ENCODE measurements at places on chromosomes 1 and 21.

DNA sequence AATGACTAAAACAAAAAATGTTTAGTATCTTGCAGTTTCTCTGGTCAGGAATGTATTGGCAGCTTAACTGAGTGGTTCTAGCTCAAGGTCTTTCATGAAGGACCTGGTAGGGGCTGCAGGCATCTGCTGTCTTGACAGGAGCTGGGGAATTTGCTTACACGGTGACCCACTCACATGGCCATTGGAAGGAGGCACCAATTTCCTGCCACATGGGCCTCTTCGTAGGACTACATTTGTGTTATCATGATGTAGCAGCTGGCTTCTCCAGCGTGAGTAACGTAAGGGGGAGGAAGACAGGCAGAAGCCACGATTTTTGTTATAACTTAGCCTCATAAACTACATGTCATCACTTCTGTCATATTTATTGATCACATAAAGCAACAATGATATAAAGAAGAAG, 376.3 kb downstream of the AMY1C start:
- no peak for DNase-seq

- DNase-seq: no peak
Observed at GRCh38 chr1:108357802-108358201, 92.3 kb upstream of the NBPF6 start.

GRCh38 chr1:185213091-185213490, 56.1 kb downstream of the SWT1 start:
- DNase-seq: no peak

GRCh38 chr1:84006591-84006990, 7.7 kb upstream of the TTLL7 start:
- DNase-seq: no peak

- DNase-seq: no peak
Observed at GRCh38 chr1:233394860-233395717, 67.6 kb downstream of the MAP3K21 start.

DNA sequence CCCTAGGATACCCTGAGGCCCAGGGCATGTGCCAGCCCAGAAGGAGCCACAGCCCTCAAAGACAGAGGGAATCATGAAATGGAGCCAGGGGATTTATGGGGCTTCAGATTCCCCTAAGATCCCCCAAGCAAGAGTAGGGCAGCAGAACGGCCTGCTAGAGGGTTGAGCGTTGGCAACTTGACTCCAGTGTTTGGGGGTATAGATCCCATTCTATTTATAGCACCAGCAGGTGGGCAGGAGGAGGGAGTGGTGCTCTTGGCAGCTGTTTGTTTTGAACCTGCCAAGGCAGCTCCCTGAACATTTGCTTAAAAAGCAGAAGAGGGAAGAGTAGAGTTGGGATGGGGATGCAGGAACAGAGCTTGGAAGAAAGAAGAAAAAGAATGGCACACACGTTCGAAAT, 33.7 kb downstream of the GLUL start:
- no peak for DNase-seq

All from CD4-positive, alpha-beta T cell treated with Interferon alpha-2 for 1 hour (primary cell).